Fibroblast of skin of left biceps (primary cell): ENCODE measurements at places on chromosomes 1 and 21.

GRCh38 chr1:204225841-204226735 is 12.3 kb upstream of the GOLT1A start:
- no peak for DNase-seq

DNA sequence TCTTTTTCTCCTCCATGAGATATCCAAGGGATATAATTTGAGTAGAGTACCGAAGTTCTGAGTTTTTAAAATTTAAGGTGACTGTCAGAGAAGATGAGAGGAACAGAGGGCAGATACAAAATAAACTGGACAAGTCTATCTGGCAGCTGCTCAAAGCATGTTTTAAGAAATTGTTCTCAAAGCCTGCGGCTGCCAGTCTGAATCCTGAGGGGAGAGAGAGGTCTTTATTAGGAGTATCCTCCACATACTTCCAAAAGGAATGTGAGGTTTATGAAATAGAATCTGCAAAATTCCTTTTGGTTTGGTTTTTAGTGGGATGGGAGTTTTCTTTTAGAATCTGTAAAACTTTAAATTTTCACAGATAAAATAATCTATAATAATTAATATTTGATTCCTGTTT is 41.3 kb downstream of the TTC13 start:
- no peak for DNase-seq

DNA sequence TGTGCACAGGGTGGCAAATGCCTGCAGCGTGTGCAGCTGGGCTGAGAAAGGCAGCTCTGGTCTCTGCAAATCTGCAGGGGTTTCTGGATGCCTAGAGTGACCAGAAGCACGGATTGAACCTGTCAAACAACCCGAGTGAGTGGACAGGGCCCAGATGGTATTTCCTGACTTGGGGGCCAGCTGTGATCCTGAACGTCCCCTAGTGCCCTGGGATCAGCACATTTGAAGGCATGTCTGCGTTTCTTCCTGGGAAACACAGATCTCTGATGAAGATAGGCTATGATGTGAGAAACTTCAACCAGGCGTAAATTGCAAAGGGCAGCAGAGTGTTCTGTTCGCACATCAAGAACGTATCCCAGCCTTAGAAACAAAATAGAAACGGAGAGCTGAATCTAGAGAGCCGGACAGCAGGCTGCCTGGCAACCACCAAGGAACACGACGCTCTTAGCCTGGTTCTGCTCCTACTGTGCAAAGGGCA is 163.1 kb downstream of the KCNJ6 start:
- no peak for DNase-seq

DNA sequence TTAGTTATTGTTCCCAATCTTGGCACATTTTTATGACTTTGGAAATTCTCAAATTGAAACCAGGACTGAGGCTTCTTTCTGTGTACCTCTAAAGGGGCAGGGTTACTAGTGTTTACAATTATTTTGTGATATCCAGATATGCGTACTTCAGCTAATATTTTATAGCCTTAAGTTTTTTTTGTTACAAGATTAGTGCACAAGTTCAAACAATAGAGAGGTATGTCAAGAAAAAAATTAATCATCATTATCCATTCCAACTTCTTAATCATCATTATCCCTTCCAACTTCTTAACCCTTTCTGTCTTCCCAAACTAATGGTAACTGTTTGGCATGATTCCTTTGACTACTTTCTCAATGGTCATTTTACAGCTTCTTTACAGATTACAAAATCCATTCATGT is 272.9 kb upstream of the C1orf105 start:
- DNase-seq, result no peak

DNA sequence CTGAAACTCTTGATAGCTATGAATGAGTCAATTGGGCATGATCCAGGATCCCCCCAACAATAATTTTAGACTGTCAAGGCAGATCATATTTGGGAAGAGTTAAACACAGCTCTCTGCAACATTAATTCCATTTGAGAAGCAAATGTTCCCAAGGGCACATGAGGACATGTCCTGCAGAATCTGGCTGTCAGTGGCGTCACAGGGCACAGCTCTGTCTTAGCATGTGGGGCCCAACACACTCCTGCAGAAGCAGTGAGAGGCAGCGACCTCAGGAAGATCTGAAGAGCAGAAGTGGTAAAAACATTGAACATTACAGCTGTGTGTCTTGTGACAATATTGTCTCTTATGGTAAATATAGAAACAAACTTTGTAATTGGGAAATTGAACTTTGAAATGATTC is 197.1 kb upstream of the PBX1 start:
- no peak for DNase-seq
